ENCODE measurements at places on chromosomes 16 and 17.

DNA sequence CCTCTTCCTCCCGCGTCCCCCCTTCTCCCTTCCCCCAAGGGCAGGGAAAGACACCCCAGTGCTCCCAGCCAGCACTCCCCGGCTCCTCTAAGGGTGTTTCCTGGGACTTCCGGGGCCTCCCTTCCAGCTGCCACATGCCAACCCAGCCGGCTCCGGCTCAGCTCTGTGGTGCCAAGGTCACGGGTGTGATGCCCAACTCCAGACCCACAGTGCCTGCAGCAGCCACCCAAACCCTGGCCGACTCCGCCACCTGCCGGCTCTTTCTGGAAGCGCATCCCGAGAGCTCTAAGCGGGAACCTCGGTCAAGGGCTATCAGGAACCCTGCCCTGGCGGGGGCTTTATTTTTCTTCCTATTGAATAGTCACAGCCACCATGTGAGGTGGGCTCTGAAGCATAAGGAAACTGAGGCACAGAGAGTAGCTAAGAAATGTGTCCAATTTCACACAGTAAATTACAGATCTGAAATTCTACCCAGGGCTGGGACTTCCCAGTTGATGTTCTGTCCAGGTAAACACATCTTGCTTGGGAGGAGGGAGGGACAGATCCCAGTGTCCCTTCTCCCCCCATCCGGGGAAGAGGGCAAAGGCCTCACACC, 3.3 kb upstream of the PPP1R1B start:
- DNase-seq = peak; percentile 74
- no peak overlapping the region for H3K4me3 ChIP-seq
- H3K4me1 ChIP-seq = peaks cover 31% of the 10 kb centered on the region
- H3K27ac ChIP-seq = no peak overlapping the region
- peaks cover 8% of the 10 kb centered on the region for H3K27me3 ChIP-seq

- H3K36me3 ChIP-seq = no peaks in the 10 kb centered on the region
- no peaks in the 10 kb centered on the region for H3K4me1 ChIP-seq
- H3K27me3 ChIP-seq = no peaks in the 10 kb centered on the region
- DNase-seq = no peak
Measured at GRCh38 chr16:83356266-83356665, 451.5 kb upstream of the HSBP1 start.

- no peak overlapping the region for H3K27ac ChIP-seq
- H3K4me1 ChIP-seq = peaks cover 17% of the 10 kb centered on the region
- H3K4me3 ChIP-seq = no peak overlapping the region
- no peaks in the 10 kb centered on the region for H3K27me3 ChIP-seq
- peaks cover under 1% of the 10 kb centered on the region for H3K36me3 ChIP-seq
Measured at GRCh38 chr16:28876973-28877654, 1.2 kb upstream of the ATP2A1 start.

DNA sequence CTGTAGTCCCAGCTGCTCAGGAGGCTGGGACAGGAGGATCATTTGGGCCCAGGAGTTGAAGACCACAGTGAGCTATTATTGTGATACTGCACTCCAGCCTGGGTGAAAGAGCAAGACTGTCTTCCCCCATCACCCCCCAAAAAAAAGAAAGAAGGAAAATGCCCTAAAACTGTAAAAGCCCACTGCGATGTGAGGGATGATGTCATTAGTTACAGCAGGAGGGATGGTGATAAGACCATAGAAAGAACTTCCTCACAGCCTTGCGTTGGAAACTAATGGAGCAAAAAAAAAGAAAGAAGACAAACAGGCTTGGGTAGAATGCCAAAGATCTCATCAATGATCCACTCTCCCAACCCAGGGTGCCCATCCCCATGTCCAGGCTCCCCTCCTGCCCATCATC, 18.7 kb downstream of the ZNF385C start:
- H3K36me3 ChIP-seq = no peaks in the 10 kb centered on the region
- no peaks in the 10 kb centered on the region for H3K4me1 ChIP-seq
- no peaks in the 10 kb centered on the region for H3K27me3 ChIP-seq
- DNase-seq = no peak
- H3K4me3 ChIP-seq = no peak overlapping the region

GRCh38 chr16:53458635-53459034, 24.4 kb downstream of the RBL2 start:
- H3K4me3 ChIP-seq = peak overlapping the region; percentile 76

DNA sequence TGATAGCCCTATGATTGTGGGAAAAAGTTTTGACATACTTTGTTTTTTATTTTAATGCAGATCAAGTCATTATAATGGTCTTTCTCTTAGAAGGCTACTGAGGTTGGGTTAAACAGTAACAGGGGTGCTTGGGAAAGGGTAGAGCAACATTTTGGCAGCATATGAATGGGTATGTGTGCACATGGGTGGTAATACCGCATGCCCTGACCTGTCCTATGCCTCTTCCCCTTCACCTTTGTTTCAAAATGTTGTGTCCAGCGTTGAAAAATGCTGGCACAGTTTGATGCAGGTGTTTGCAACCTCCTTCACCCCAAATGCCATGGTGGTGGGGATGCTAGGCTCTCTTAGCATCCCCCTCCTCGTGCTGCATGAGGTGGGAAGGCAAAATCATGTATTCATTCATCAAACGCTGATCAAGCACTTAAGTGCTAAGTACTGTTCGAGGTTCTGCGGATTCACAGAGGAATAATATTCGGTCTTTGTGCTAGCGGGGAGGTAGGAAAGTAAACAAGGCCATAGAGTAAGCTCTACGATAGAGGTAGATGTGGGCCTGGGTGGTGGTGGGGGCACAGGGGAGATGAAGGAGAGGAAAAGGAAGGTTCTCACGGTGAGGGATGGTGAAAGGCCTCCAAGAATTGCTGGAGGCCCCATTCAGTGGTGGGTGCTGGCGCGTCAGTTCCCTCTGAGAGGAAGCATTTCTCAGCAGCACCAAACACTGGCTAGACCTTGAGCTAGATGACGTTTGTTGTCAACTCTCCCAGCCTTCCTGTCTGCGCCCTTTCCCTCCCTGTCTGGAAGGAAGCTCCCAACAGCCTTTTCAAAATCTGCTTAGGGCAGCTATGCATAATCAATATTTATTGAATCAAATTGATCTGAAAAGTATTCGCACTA, 13.3 kb upstream of the MARCHF10 start:
- no peak for DNase-seq
- H3K27me3 ChIP-seq = peaks cover 7% of the 10 kb centered on the region
- H3K36me3 ChIP-seq = no peaks in the 10 kb centered on the region
- H3K4me3 ChIP-seq = no peak overlapping the region
- no peak overlapping the region for H3K27ac ChIP-seq

GRCh38 chr16:50622029-50622428, 59.1 kb downstream of the SNX20 start:
- no peaks in the 10 kb centered on the region for H3K27me3 ChIP-seq
- no peak overlapping the region for H3K4me3 ChIP-seq
- H3K36me3 ChIP-seq = no peaks in the 10 kb centered on the region
- no peak for DNase-seq

- H3K27ac ChIP-seq = peak overlapping the region; percentile 39
- H3K27me3 ChIP-seq = no peaks in the 10 kb centered on the region
Measured at GRCh38 chr16:58020628-58021521, 4.7 kb upstream of the MMP15 start.

DNA sequence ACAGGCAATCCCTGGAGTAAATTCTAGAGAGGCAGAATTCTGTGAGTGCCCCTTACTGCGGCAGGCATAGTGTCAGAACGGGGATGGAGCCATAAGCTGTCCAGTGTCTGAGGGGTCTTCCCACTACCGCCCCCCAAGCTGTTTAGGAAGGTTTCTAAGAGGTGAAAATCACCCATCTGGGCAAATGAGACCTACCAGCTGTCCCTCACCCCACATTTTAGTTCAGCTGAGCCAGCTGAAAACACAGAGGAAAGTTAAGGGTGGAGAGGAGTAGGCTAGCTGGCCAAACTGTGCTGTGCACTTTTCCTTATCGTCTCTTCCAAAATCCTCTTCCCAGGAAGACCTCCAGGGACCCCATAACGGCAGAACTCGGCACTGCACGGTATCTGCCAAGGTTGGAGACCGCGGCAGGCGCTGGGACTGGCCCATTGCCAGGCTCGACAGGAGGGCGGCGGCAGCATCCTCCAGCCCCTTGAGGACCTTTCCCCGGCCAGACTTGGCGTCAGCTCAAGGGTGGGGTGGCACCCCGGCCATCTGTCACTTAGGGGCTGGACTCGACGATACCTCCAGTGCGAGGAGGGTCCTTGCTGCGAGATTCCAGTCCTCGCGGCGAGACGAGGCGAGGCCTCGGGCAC, 955 bp downstream of the ACLY start:
- H3K4me1 ChIP-seq = peaks cover 39% of the 10 kb centered on the region
- peak; percentile 26 for DNase-seq
- H3K36me3 ChIP-seq = peaks cover 9% of the 10 kb centered on the region
- no peaks in the 10 kb centered on the region for H3K27me3 ChIP-seq
- H3K27ac ChIP-seq = peak overlapping the region; percentile 80

GRCh38 chr17:47687748-47688147, 6.2 kb upstream of the TBKBP1 start:
- H3K4me3 ChIP-seq = no peak overlapping the region
- peaks cover 3% of the 10 kb centered on the region for H3K4me1 ChIP-seq
- DNase-seq = no peak
- no peaks in the 10 kb centered on the region for H3K27me3 ChIP-seq
- H3K36me3 ChIP-seq = peaks cover 24% of the 10 kb centered on the region

DNA sequence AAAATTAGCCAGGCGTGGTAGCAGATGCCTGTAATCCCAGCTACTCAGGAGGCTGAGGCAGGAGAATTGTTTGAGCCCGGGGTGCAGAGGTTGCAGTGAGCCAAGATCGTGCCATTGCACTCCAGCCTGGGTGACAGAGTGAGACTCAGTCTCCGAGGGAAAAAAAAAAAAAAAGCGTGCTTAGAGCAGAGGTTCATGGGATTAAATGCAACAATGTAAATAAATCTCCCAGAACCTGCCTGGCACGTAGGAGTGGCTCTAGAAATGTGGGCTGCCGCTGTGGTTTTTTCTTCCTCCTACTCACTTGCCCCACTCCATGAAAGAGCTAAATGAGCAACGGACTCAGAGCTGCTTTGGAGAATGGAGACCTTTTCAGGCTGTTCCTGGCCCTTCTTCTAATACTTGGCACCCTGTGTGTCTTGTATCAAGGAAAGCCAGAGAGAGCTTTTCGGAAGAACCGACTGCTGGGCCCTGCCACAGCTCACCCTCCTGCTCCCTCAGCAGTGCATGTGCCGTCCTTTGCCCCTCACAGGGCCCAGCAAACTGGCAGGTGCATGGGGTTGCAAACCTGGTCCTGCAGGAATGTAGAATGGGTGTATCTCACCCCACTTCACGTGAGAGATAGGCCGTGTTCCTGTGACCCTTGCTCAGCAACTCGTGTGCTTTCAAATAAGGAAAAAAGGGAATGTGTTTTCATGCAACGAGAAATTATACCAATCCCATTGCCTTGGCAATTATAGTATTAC, 52.0 kb downstream of the LDHD start:
- no peak overlapping the region for H3K27ac ChIP-seq
- H3K4me3 ChIP-seq = no peak overlapping the region
- no peaks in the 10 kb centered on the region for H3K4me1 ChIP-seq

GRCh38 chr17:76658242-76658662, 14.7 kb upstream of the ST6GALNAC1 start:
- no peak overlapping the region for H3K4me3 ChIP-seq
- H3K36me3 ChIP-seq = no peaks in the 10 kb centered on the region
- peaks cover 34% of the 10 kb centered on the region for H3K4me1 ChIP-seq
- no peak overlapping the region for H3K27ac ChIP-seq
- H3K27me3 ChIP-seq = no peaks in the 10 kb centered on the region

DNA sequence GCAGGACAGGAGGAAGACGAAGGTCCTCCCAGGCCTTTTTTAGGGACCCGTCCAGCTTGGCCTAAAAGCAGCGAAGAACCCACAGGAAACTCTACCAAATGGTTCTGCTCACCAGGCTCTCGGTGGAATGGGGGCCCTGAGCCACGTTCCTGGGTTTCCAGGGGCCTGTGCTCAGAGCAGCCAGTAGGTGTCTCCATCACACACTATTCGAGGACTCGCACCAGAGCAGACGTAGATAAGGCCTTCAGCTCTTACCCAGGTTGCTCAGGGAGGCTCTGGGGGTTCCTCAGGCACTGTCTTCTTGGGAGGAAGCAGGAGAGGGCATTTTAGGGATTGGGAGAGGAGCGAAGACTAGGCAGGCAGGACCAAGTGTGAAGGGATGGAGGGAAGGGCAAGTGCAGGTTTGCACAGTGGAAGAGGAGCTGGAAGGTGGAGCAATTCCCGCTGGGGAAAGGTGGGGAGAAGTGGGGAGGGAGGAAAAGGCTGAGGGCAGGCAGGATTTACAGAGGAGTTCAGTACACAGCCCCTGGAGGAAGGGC, 157.1 kb downstream of the RGS9 start:
- H3K27ac ChIP-seq = no peak overlapping the region
- H3K27me3 ChIP-seq = peaks cover 4% of the 10 kb centered on the region
- no peak overlapping the region for H3K4me3 ChIP-seq
- no peaks in the 10 kb centered on the region for H3K4me1 ChIP-seq
- no peaks in the 10 kb centered on the region for H3K36me3 ChIP-seq

- no peak for DNase-seq
- H3K4me1 ChIP-seq = no peaks in the 10 kb centered on the region
- no peaks in the 10 kb centered on the region for H3K27me3 ChIP-seq
- no peak overlapping the region for H3K4me3 ChIP-seq
Measured at GRCh38 chr17:57032343-57032742, 52.7 kb upstream of the AKAP1 start.

GRCh38 chr16:56884026-56884582, 19.1 kb downstream of the SLC12A3 start:
- H3K36me3 ChIP-seq = no peaks in the 10 kb centered on the region
- no peaks in the 10 kb centered on the region for H3K4me1 ChIP-seq
- no peak overlapping the region for H3K27ac ChIP-seq
- H3K4me3 ChIP-seq = no peak overlapping the region
- H3K27me3 ChIP-seq = no peaks in the 10 kb centered on the region
- no peak for DNase-seq

DNA sequence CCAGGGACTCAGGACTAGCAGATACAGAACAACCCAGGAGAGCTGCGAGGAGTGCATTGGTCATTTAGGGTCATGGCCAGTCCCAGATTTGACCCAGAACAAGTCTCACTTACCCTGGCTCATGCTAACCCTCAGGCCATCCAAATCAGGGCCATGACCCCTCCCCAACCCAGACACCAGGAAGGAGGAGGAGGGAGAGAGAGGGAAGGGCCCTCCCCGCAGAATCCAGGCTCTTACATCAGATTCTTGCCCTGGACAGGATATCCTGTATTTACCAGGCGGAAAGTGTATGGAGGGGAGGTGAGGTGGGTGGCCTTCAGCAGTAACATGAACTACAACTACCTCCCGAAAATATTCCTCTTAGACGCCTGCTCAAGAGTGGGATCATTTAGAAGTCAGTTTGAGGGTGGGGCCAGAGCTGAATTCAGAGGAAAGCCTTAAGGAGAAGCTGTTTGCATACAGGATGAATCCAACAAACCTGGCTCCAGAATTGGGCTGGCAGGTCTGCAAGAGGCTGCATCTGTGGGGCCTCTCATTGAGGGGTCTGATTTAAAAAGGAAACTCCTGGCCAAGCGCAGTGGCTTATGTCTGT, 2.1 kb downstream of the VAT1 start:
- no peak for DNase-seq
- H3K27ac ChIP-seq = no peak overlapping the region
- no peaks in the 10 kb centered on the region for H3K27me3 ChIP-seq
- H3K4me3 ChIP-seq = no peak overlapping the region

- peak within 1 kb of the TSS; percentile 23 for H3K27ac ChIP-seq
- no peaks in the 10 kb centered on the region for H3K36me3 ChIP-seq
- no peaks in the 10 kb centered on the region for H3K27me3 ChIP-seq
- H3K4me3 ChIP-seq = peak within 1 kb of the TSS; percentile 58
Measured at GRCh38 chr17:43021741-43022512, at the start of gene VAT1. TSS of gene VAT1 (minus strand) at chr17:43022385. CDS start at chr17:43022322, 63 bp downstream.
